HFF-Myc (cell line): ENCODE measurements at places on chromosomes 11 and 22.

- DNase-seq: no peak
Observed at GRCh38 chr11:22785251-22785650, 44.4 kb downstream of the SVIP start.

- DNase-seq: no peak
Observed at GRCh38 chr11:77259641-77260040, 41.8 kb downstream of the GDPD4 start.

GRCh38 chr11:37320921-37321320, 722.9 kb upstream of the RAG2 start:
- no peak for DNase-seq

DNA sequence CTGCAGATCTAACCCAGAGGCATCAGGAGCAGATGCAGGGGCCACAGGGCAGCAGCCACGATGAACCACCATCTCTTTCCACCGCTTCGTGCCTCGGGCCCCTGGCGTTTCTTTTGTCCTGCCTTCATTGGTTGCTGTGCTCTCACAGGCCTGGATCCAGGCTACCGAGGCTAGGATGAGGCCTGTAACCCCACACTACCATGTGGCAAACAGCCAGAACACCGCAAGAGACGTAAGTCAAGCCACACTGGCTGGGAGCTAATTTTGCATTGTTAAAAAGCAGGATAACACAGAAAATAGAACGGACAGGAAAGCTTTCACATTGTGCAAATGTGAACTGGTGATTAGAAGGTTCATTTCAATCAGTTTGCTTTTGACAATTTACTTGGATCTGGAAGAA, 15.7 kb upstream of the ARFGAP3 start:
- DNase-seq: no peak

- DNase-seq: no peak
Observed at GRCh38 chr22:47619631-47620030, 857.2 kb downstream of the TBC1D22A start.

DNA sequence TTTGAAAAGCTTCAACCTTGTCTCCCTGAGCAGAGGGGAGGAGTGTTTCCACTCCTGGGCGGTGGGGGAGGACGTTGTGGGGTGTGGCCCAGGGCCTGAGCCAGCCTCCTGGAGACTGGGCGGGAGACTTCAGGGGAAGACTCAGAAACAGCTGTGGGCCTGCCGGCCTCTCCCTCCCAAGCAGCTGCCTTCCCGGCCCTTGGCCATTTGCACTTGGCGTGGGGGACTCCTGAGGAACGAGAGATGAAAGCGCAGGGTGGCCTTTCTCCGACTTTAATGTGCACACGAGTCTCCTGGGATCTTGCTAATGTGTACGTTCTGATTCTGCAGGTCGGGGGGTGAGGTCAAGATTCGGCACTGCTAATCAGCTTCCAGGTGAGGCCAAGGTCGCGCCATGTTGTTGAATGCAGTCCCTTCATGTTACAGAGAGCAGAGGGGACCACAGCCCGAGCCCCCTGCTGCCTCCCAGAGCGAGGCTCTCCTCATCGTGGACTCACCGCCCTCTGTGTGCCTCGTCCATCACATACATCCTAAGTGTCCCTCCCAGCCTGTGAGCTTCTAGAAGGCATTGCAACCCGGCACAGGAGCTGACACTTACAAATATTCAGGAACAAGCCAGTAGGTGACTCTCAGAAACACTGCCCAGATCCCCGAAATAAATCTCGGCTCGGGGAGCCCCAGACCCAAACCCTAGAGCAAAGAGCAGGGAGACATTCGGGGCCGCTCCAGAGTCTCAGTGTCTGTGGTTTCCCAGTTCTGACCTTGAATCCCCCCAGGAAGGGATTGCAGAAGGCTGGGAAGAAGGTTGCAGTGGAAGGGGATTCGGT, 7.7 kb downstream of the LIF start:
- DNase-seq: no peak

GRCh38 chr22:27772081-27772983, 29.2 kb downstream of the MN1 start:
- DNase-seq: no peak

- no peak for DNase-seq
Observed at GRCh38 chr11:27786864-27787263, 86.6 kb upstream of the BDNF start.

- no peak for DNase-seq
Observed at GRCh38 chr11:19246816-19247215, 6.1 kb upstream of the E2F8 start.

GRCh38 chr11:133749841-133750240, 95.5 kb downstream of the SPATA19 start:
- no peak for DNase-seq

GRCh38 chr22:47300698-47301405, 538.4 kb downstream of the TBC1D22A start:
- DNase-seq: no peak

DNA sequence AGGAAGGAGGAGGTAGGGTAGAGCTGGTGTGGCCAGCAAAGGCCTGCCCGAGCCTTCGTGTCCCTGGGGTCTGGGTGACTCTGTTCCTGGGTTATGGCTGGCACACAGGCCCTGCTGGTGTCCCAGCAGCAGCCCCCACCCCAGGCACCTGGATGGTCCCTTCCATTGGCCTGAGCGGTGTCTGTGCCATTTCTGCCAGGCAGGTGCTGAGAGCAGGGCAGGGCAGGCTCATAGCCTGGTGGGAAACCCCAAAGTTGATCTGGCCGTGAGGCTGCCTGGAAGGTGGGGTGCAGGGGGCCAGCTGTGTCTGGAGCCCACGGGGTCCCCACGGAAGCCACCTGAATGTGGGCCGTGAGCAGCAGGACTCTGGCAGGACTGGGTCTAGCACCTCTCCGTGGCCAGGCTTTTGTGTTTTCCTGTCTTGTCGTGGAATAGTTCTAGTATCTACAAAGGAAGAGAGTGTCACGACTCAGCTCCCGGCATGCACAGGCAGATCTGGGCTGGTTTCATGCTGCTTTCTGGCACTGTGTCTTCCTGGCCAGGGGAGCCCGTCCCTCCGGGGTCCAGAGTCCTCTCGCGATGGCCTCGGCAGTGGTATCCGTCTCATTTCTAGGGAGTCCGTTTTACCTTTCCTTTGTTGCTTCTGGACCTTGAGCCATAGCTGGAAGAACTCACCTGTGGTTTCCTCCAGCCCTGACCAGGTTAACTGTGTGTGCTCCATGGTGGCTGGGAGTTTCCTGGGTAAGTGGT, 83.7 kb downstream of the KCNQ1 start:
- no peak for DNase-seq

DNA sequence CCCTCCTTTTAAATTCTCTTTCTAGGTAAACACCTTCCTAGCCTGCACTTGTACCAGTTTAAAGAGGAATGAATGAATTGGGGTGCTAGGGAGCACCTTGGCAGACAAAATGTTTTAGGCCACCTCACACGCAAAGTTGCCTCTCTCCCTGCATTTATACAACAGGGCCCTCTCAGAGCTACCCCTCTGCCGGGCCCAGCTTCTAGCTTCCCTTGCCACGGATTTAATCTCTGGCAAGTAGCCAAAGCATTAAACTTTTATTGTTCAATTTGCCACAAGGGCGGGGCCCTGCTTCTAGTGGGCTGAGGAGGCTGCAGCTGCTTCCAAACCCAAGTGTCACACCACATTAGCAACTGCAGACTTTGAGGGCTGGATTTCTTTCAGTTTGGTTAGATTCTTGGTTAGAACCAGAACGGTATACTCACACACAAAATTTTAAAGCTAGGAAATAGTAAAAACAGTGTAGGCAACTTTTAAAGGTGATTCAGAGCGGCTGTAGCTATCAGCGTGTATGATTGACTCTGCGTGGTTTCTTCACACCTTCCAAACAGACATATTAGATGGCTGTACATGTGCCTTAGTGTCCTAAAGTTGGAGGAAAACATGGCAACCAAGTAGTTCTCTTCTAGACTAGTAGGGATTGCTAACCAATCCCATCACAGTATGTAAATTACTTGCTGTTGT, 6.5 kb downstream of the KREMEN1 start:
- peak; percentile 35 for DNase-seq

DNA sequence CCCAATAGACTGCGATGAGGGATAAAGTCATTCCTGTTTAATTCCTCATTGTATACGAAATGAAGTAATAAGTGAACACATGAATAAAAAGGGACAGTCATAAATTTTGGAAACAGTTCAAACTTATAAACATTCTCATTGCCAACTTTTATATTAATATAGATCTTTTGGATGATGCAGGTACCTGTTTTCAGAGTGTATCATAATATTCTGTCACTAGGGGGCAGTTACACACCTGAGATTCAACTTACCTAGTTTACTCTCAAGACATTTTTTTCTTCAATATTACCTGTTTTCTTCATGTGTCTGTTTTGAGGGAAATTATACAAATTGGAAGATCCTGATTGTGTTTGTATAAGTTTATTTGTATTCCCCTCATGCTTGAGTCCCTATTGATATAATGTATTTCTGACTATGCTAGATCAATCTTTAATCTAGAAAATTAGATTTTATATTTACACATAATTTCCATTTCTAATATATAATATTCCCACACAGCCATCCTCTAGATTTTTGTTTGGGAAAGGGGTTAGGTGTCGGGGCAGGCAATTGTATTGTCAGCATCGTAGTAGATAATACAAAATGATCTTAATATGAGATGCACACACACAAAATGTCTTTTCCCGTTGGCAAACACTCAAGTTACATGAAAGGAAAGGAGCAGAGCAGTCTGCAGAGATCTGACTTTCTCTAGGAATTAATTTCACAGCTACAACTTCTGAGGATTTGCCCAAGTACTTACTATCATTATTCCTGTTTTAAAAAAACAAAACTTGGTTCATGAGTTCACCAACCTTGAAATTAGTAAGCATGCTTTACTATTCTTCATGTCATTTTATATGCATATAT, 18.4 kb downstream of the FDX1 start:
- no peak for DNase-seq

DNA sequence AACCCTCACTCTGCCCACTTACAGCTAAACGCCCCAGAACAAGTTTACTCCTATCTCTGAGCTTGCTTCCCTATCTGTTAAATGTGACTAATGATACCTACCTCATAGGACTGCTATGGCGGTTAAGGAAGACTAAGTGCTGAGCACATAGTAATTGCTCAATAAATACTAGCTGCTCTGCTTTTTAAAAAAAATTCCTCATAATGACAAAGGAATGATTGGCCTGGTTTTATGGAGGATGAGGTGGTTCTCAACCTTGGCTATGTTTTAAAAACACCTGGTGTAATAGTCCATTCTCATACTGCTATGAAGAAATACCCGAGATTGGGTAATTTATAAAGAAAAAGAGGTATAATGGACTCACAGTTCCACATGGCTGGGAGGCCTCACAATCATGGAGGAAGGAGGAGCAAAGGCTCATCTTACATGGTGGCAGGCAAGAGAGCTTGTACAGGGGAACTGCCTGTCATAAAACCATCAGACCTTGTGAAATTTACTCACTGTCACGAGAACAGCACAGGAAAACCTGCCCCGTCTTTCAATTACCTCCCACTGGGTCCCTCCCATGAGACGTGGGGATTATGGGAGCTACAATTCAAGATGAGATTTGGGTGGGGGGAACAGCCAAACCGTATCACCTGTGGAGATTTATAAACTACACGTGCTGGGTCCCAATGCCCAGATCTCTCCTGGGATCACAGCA, 127.2 kb upstream of the SYT13 start:
- DNase-seq: no peak

- no peak for DNase-seq
Observed at GRCh38 chr11:15159085-15159484, 44.4 kb downstream of the INSC start.

GRCh38 chr22:28438183-28438768, 241.4 kb downstream of the TTC28 start:
- DNase-seq: no peak

DNA sequence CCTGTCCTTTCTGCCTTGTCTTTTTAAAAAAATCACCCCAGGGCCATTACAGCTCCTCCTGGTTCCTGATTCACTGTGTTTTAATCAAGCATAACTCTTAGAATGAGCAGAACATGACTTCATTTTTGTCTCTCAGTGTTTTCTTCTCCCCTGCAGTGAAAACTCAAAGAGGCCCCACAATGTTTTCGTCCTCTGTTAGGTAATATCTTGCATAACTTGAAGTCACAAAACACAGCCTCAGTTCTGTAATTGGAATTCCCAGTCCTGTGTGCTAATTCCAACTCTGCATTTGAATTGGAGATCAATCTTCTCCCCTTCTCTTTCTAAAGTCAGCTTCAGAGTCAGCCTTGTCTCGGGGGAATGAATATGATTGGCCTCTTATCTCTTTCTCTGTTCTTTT, 186.5 kb upstream of the NAV2 start:
- DNase-seq: no peak

- DNase-seq: no peak
Observed at GRCh38 chr11:37857726-37858125, 1259.7 kb upstream of the RAG2 start.

DNA sequence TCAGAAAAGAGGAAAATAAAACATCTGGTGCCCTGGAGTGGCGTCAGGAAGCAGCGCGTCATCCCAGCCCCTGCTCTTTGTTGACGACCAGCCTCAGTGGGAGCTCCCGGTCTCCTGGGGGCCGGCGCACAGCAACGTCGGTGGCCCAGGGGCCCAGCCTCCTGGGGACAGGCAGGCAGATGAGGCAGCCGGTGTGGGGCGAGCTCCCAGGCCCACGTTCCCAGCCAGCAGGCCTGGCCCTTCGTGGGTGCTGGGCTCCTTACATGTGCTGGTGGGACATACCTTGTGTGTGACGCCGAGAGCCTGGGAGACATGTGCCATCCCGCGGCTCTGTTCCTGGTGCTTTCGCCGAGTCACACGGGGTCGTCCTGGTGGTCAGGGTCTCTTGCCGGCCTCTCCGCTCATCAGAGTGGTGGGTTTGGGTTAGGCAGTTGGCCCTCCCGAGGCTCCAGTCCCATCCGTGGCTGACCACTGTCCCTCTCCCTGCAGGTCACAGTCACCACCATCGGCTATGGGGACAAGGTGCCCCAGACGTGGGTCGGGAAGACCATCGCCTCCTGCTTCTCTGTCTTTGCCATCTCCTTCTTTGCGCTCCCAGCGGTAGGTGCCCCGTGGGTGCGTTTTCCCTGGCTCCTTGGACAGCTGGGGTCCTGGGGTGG, 116.7 kb downstream of the KCNQ1OT1 start:
- DNase-seq: no peak

DNA sequence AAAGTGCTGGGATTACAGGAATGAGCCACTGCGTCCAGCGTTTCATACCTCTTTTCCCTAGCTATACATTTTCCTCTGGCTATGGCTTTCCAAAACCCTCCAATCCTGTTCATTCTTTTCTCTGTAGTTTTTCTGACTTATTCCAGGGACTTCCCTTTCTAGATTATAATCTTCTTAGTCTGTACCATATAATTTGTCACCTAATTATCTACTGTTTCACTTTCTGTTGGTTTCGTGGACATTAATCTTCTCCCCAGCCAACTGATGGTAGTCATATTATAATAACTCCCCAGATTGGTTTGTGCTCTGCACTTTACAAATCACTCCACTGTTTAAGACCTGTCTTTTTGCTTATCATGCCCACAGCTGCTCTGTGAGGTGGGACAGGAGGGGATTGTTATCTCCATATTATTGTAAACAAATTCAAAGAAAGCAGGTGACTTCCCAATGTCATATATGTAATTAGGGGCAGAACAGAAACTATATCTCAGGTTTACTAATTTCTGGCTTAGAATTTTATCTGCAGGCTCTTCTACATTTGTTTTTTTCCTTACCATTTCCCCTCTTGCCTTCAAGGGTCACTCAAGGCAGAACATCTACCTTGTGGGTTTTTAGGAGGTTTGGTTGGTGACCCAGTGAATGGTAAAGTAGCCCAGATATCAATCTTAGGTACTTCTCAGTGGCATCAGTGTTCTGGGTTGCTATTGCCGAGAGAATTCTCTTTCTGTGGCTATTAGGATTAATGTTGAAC, 23.9 kb downstream of the STIM1 start:
- no peak for DNase-seq
